ENCODE measurements at places on chromosomes 1 and 21. TPM values are rescaled to one million over a fixed set of nuclear protein-coding genes. Genes with fewer than 3 reads are reported as not detected.

Gene CYP4Z1
- not detected for total RNA-seq

GRCh38 chr1:210233216-210233494 lies 559 bp downstream of the SERTAD4 start:
- no peak for DNase-seq

DNA sequence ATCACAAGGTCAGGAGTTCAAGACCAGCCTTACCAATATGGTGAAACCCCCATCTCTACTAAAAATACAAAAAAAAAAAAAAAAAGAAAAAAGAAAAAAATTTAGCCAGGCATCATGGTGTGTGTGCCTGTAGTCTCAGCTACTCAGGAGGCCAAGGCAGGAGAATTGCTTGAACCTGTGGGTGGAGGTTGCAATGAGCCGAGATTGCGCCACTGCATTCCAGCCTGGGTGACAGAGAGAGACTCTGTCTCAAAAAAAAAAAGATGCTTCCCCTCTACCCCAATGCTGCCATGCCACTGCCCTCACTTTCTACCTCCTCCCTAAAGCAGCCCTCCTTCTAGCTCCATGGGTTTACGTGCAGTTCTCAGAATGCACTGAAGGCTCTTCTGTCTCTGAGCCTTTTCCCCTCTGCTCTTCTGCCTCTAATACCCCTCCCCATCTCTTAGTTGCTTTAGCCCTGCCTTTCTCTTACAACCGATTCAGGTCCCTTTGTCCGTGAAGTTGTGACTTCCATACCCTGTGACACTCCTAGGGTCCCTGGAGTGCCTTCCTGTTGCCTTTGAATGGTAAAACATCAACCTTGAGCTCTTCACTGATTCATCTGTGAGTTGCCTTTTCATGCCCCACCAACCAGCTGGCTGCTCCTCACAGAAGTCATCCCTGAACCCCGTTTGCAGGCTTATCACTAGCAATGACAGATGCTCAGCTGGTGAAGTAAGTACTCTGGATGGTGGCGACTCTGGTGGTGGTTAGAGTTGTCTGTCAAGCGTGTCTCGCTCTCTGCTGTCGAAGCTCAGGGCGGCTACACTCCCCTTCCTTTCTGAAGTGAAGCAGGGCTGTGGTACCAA lies 234.9 kb downstream of the RHOU start:
- no peak for DNase-seq

- no peak for DNase-seq
These were observed 2.6 kb downstream of the MTF2 start for GRCh38 chr1:93081716-93082115.

DNA sequence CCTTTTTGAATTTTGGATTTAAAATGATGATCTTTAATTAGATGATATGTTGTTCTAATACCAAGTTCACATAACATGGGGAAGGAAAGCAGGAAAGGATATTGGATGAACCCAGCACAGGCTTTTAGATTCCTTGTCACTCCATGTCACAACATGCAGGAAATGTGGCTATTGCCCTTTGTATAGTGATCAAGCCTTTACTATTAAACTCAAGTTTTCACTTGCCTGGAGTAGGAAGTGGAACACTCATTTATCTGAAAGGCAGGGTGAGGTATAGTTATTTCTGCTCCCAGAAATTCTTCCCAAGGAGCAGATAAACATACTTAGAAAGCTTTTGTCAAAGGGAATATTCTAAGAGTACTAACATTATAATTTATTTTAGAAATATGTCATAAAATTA lies 37.2 kb upstream of the BCAS2 start:
- no peak for DNase-seq
